GM06990 (cell line): ENCODE measurements at places on chromosomes 2 and 18.

DNA sequence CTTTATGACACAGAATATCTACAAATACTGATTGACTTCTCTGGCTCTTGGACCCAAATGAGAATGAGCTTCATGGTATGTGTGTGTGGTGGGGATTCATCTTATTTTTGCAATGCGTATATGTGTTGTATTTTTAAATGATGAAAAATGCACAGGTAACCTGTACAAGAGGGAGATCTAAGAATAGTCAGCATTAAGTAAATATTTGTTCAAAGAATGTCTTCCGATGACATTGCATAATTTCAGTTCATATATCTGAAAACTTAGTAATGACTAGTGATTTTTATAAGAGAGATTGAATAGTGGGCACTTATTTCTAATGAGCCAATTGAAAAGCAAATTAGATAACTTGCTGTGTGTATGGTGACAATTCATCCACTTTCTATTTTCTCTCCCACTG is 66.4 kb downstream of the EML6 start:
- no peak for DNase-seq

- no peak for DNase-seq
Observed at GRCh38 chr2:232276084-232276732, 102.3 kb upstream of the ALPP start.

DNA sequence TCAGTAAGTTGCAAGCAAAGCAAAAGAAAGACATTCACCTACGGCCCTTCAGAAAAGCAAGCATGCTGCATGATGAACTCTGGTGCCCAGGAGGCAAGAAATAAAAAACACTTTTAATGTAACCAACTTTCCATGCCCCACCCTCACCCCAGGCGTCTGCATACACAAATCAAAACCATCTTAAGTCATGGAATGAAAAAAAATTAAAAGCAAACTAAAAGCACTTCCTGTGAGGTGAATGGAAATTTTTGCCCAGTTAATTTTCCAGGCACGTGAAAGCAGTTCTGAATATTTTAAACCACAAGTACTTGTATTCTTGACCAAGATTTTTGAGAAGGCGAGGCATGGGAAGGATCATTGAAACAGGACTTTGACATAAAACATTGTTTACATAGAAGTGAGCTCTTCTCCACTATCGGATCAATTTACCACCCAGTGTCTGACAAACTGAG is 2.5 kb upstream of the ICOS start:
- DNase-seq: no peak

DNA sequence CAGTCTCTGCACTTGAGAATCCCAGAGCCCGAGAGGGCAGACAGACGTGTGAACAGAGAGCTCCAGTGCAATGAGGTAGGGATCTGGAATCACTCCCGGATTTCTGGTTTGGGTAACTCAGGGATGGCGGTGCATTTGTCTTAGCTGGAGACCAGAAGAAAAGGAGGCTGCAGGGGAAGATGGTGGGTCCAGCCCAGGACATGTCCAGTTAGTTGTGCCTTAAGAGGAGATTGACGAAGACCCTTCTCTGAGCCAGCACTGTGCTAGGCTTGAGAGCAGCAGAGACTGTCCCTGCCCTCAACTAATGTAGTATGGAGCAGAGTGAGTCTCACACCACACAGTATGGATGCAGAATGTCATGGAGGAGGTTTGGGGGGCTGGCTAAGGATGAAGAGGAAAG is 150.6 kb upstream of the COPS8 start:
- DNase-seq: no peak

- DNase-seq: no peak
Observed at GRCh38 chr2:179104736-179105135, 54.8 kb upstream of the CCDC141 start.
